ENCODE measurements at places on chromosomes 7 and 10.
A peak's percentile ranks its signal among the peaks of the same experiment; 100 is the strongest.

DNA sequence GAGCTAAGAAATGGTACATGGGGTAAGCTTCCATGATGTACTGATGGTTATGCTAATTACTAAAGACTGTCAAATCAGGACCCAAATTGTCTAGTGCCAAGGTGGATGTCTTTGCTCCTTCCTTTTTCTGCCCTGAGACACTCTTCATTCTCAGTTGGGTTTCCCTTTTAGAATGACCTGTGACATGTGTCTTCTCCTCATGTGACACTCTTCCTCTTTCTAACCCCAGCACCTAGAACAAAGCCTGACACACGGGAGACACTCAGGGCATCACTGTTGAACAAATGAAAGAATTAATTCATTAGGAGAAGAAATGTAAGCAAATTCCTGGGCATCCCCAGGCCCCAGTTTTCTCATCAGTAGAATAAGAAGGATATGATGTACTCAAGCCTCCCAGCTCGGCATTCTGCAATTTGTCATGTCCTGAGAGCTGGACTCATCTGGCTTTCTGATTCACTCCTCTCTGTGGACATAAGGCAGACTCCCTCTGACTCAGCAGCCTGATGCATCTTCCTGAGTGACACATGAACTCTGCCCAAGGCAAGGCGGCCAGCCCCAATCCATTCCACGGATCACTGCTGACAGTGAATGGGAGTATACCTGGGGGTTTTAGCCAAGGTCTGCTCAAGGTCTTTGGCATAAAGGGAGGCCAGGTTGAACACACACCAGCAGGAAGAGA lies 473.8 kb downstream of the KCNMA1 start:
- peak; percentile 79 for DNase-seq

DNA sequence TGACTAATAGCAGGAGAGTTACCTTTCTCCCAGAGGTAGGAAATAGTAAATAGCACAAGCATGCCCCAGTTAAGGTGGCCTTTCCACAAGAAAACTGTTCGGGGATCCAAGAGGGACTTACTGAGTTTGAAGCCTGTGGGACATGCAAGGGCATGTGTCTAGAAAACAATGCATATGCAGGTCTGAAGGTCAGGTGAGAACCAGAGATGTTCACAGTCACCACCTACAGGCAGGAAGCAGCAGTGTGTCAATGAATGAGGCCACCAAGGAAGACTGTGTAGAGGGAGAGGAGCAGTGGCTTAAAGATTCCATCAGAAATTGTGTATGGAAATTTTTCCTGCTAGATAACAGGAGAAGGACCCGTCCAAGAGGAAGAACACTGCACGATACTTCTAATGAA lies 66.0 kb downstream of the CALD1 start:
- DNase-seq, result no peak

- DNase-seq, result no peak
Observed at GRCh38 chr7:85289279-85289678, 102.4 kb upstream of the SEMA3D start.

GRCh38 chr7:123410273-123410904 lies 124.0 kb downstream of the IQUB start:
- no peak for DNase-seq

DNA sequence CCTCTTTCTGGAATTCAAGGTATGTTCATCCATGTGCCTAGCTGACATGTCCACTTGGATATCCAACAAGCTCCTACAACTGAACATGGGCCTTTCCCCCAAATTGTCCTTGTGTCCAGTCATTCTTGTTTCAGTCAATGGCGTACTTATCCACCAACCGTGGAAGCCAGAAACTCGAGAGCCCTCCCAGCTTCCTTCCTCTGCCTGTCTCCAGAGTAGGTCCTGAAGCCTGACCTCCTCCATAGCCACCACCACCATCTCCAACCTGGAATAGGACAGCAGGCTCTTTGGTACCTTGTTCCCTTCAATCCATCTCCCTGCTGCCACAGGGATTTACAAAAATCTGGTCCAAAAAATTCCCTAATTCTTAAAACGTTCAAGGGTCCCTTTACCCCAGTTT lies 305.1 kb downstream of the RPS24 start:
- no peak for DNase-seq

DNA sequence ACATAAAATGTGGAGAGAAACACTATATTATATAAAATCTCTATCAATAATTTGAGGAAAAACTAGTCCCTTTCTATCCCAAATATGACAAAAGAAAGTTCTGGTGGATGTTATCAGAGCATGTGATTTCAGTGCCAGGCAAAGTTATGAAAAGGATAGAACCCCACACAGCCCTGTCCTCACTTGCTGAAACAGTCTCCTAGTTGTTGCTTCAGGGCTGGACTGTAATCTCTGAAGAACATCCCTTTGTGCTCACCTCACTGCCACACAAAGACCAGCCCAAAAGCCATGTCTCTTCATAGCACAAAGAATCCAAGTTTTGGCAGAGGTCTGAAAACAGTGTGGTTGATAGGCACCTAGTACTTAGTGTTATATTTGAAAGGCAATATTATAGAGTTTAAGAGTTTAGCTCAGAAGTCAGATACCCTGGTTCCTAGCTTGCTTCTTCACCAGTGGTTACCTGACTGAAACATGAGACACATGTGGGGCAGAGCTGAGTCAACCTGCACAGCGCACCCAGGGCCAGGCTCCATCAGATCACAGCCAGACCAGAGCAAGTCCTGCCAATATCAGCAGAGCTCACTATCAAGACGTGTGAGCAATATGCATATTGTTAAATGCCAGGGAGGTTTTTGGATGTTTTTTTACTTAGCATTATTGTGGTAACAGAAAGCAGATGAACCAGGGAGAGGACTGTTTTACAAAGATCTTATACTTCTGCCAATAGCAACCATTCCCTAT lies 25.0 kb downstream of the CYP3A7 start:
- no peak for DNase-seq

DNA sequence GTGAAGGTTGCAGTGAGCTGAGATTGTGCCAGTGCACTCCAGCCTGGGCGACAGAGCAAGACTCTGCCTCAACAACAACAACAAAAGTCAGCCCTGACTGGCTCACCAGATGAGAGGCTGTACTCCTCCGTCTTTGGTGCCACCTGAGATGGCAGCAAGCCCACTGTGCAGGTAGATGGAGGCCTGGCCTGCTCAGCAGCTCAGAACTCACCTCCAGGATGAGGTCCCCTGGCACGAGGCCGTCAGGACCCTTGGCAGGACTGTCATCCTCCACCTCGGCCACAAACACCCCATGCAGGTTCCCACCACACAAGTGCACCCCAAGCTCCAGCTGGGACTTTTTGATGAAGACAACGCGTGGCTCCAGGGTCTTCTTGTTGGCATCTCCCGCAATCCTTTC lies 117.2 kb downstream of the DLG5 start:
- no peak for DNase-seq

- DNase-seq, result no peak
Observed at GRCh38 chr7:27175626-27176523, 1.8 kb upstream of the HOXA10 start.

Data from HS-27A (cell line).